ENCODE measurements at places on chromosomes 13 and 19. TPM values are rescaled to one million over a fixed set of nuclear protein-coding genes. Genes with fewer than 3 reads are reported as not detected.

The GRIK5 gene
- polyA plus RNA-seq: 0.09 TPM

The GGN gene
- polyA plus RNA-seq: not detected

The SYT3 gene
- 0.47 TPM for polyA plus RNA-seq

The ZNF682 gene
- 4.0 TPM for polyA plus RNA-seq

The CGB1 gene
- not detected for polyA plus RNA-seq

The B3GNT8 gene
- polyA plus RNA-seq: 0.19 TPM

The ZGLP1 gene
- polyA plus RNA-seq: 0.22 TPM

The IGFLR1 gene
- polyA plus RNA-seq: 99.5 TPM

The SERP2 gene
- polyA plus RNA-seq: 0.58 TPM

The ZNF112 gene
- not detected for polyA plus RNA-seq

The PPM1N gene
- 2.8 TPM for polyA plus RNA-seq

The ZNF772 gene
- polyA plus RNA-seq: 5.4 TPM

The TEKTIP1 gene
- not detected for polyA plus RNA-seq

The KATNAL1 gene
- polyA plus RNA-seq: 1.4 TPM

The KCNRG gene
- 0.59 TPM for polyA plus RNA-seq

The FDX2 gene
- 19.4 TPM for polyA plus RNA-seq

The ZNF730 gene
- polyA plus RNA-seq: not detected

The CNMD gene
- 0.13 TPM for polyA plus RNA-seq

The CCDC70 gene
- not detected for polyA plus RNA-seq

The ZNF823 gene
- polyA plus RNA-seq: 3.8 TPM

The KIR3DL1 gene
- polyA plus RNA-seq: 0.14 TPM

The COL4A2 gene
- polyA plus RNA-seq: not detected

The LYPD3 gene
- polyA plus RNA-seq: 6.5 TPM

The ZNF845 gene
- 19.8 TPM for polyA plus RNA-seq

The ADGRE3 gene
- polyA plus RNA-seq: not detected

The RABAC1 gene
- polyA plus RNA-seq: 187 TPM

The GPC5 gene
- polyA plus RNA-seq: not detected

The IRS2 gene
- polyA plus RNA-seq: 2.7 TPM

The SCGB2B2 gene
- polyA plus RNA-seq: 0.15 TPM

The HSD17B14 gene
- polyA plus RNA-seq: 1.7 TPM
